ENCODE measurements at places on chromosomes 13 and 19. TPM values are rescaled to one million over a fixed set of nuclear protein-coding genes. Genes with fewer than 3 reads are reported as not detected.
A peak's percentile ranks its signal among the peaks of the same experiment; 100 is the strongest.

DNA sequence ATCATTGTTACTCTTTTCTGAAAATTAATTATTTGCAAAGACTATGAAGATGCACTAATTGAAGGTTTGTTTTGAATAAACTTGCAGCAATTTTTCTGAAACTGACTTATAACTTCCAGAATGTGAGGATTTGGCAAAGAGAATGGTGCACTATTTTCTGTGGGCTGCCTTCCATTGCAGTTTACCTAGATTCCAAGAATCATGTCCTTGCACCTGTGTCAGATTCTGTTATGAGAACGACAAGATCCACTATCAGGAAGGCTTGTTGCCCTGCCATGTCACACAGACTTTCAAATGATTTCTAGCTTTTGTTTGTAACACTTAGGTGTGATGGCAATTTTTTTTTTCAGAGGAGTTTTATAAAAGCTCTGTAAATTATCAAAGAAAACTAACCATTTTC lies 5.6 kb upstream of the SLAIN1 start:
- DNase-seq = no peak

The COX6B2 gene
- under 0.01 TPM for total RNA-seq

- no peak for DNase-seq
Measured at GRCh38 chr19:18097993-18098890, 664 bp downstream of the MAST3 start.

- no peak for DNase-seq
Measured at GRCh38 chr19:17340871-17341357, 3.6 kb downstream of the GTPBP3 start.

The POLD1 gene
- total RNA-seq = 25.3 TPM

DNA sequence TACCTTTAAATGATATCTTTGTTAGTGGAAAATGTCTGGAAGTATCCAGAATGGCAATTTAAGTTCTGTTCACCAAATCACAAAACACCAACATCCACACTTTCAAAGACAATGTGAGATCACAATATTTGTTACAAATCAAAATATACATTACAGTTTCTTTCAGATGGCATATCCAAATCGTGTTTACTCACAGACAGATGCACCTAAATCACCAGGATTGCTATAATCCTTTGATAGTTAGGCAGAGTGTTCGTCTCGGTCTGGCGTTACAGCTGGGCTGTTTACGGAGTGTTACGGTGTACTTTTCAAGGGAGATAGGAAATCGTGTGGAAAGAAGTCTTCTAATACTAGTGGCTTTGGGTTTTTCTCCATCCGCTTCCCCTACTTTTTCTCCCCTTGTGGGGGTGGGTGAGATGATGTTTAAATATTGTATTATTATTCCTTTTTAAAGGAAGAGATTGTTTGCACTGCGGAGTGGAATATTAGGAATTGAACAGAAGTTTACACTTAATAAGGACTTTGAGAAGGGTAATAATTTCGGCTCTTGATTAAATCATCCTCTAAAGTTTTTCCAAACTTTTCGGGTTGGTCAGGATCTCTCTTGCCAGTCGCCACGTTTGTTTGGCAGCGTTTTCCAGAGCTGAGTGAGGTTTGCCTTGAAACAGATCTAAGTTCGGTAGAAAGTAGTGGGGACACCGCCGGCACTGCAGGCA lies 1.8 kb downstream of the MAB21L1 start:
- DNase-seq = no peak

The BORCS8 gene
- 30.9 TPM for total RNA-seq

DNA sequence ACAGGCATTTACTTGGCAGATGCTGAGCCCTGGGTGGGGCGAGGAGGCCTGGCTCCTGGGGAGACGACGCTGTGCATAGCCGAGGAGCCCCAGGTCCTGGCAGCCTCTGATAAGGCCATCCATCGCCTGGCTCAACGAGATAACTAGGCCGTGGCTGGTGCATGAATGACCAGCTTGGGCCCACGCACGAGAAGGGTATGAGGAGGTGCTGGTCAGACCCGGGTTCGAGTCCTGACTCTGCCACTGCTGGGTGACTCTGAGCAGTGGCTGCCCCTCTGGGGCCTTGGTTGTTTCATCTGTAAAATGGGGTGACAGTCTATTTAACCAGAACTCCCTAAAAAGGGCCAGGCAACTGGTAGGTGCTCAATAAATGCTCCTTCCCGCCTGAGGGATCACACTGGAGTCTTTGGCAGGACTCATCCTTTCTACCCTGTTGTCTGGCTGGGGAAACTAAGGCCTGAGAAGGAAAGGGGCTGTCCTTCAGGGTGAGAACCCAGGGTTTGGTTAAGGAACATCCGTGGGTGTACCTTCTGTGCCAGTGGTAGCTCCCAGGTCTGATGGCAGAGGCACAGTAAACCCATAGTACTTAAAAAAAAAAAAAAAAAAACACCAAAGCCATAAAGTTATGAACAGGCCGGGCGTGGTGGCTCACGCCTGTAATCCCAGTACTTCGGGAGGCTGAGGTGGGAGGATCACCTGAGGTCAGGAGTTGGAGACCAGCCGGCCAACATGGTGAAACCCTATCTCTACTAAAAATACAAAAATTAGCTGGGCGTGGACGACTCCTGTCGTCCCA lies 8.1 kb upstream of the ARRDC2 start:
- DNase-seq = no peak

The ISYNA1 gene
- total RNA-seq = 26.3 TPM

DNA sequence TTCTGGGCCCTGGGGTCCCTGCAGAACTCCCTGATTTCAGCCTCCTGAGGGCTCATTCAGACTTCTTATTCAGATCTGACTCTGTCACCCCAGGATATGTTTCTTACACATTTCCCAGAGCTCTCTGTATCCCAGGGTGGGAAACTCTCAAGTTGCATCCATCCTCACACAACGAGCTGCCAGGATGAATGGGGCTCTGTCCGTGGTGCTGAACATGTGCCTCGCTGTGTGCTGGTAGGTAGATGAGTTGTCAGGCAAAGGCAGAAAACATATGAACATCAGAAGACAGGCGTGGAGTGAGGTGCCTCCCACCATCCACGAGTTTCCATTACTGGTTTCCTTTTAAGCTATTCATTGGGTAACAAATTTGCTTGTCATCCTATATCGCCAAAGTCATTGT lies 11.4 kb upstream of the IGFL1 start:
- peak; percentile 59 for DNase-seq

The EPS8L1 gene
- 63.7 TPM for total RNA-seq

DNA sequence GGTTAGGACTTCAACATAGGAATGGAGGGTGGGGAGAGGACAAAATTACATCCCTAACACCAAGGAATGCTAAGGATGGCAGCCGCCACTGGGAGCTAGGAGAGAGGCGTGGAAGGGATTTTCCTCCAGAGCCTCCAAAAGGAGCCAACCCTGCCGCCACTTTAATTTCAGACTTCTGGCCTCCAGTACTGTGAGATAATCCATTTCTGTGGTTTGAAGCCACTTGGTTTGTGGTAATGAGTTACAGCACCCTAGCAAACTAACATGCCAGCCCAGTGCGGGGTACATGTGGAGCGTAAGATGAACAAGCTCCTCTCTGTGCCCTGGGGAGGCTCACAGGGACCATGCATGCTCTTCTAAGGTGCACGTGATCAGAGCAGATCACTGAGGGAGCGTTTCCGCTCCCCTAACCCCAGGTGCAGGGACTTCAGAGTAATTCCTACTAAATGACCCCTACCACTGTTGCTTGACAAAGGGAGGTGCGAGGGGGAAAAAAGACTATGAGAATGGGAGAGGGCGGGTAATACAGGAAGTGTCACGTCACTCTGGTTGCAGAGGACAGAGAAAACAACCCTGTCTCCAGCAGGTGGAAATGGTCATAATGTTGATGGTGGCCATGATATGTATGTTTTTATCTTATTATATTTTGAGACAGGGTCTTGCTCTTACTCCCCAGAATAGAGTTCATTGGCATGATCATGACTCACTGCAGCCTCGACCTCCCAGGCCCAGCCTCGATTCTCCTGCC lies 12.0 kb downstream of the FPR1 start:
- DNase-seq = no peak

The RDH8 gene
- not detected for total RNA-seq

DNA sequence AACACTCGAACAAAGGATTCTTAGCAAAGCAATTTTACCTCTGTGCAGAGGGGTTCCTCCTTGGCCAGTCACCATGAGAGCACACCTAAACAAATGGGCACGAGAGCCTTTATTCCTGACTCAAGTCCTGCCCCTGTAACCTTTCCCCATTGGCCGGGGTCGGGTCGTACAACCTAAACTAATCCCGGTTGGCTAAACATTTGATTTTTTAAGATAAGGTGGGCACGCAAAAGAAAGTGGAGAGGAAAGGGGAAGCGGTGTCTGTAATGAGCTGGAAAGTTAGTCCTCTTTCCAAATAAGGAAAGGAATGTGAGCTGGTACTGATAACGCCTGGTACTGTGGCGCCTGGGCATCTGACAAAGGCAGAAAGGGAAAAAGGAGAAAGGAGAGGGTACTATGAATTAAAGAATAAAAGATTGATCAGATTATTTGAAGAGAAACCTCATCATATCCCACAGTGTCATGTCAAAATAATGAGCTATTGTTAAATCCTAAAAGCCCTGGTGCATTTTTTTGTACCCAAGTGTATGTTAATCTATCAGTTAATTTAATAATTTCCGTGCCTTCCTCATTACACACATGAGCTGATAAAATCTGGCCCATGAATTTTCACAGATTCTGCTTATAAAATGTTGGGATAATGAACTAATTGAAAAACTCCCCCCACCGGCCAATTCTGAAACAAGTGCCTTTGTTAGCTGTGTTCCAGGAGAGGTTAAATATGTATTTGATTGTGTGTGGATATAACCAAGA lies 335.7 kb downstream of the RFC3 start:
- DNase-seq = no peak

DNA sequence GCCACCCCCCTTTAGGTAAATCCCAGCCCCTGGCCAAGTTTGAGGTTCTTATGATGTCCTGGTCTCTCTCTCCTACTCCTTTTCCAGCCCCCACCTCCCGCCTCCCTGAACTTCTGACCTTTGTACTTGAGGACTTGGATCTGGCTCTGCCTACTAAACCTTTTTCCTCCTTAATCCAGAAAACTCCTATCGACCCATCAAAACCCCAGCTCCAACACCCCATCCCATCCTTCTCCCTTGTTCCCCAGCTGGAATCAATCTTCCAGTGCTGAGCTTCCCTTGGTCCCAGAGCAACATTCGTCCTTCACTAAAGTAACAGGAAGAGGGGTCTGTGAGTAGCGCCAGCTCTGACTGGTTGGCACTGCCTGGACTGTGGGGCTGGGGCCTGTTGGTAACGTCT lies 17.3 kb upstream of the UQCR11 start:
- no peak for DNase-seq

DNA sequence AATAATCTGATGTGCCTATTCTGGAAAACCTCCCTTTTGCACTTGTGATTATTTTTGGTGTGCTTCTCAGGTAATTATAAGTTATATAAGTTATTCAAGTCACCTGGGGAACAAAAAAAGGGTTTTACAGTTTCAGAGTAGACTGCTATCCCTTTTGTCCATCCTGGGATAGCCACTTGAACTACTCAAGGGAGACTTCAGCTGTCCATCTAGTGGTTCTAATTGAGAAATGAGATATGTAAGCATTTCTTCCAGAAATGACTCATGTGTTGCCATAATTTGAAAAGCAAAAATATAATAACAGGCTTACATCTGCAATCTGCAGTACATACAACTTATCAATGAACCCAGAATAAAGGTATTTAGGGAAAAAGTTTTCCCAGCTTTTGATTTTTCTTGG lies 20.4 kb downstream of the UBL3 start:
- DNase-seq = no peak

The TEX29 gene
- total RNA-seq = not detected

GRCh38 chr13:25295228-25295627 lies 6.2 kb upstream of the NUP58 start:
- no peak for DNase-seq

- DNase-seq = no peak
Measured at GRCh38 chr13:77611068-77611467, 75.6 kb downstream of the SCEL start.

GRCh38 chr19:33156334-33156733 lies 24.4 kb downstream of the WDR88 start:
- no peak for DNase-seq

GRCh38 chr19:13031917-13032623 lies 36.8 kb downstream of the NFIX start:
- peak; percentile 74 for DNase-seq

- DNase-seq = no peak
Measured at GRCh38 chr19:6213696-6214641, 65.8 kb downstream of the MLLT1 start.

GRCh38 chr13:37289212-37289935 lies 183.9 kb upstream of the CSNK1A1L start:
- no peak for DNase-seq

DNA sequence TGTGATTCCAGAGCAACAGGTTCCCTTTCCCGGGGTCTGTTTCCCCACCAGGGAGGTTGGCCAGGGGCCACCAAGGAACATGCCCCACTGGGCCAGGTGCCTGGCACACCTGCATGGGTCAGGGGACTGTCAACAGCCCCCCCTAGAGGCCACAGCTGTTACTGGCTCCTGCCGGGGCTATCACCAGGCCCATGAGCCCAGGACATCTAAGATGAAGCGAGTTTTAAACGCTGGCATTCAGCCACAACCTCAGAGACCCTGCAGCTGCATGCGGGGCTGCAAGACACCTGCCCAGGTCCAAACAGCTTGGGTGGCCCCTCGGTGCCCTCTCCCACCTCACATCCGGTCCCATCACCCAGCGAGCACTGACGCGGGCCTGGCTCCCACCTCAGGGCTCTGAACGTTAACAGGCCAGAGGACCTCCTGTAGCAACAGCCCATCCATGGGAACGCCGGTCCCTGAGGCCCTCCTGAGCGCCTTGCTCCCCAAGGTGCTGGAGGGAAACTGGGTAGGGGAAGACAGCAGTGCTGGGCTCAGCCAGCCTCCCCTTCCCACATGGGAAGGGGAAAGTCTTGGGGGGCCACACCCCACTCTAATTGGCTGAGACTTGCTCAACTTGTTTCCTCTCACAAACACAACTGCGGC lies 12.0 kb downstream of the KHSRP start:
- DNase-seq = no peak

DNA sequence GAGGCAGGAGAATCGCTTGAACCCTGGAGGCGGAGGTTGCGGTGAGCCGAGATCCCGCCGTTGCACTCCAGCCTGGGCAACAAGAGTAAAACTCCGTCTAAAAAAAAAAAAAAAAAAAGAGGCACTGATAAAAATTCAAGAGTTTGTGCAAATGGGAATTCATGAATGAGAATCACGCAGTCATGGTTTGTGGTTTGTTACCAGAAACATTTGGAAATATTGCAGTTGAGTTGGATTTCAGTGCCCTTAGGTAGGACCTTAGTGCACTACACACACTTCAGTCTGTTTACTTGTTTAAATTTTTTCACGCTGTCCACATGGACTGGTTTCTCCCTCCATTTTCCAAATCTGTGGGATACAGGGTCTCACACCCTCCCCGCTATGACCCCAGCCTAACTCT lies 28.4 kb downstream of the ZNF844 start:
- no peak for DNase-seq

GRCh38 chr19:17220207-17220758 lies 5.1 kb downstream of the USE1 start:
- no peak for DNase-seq

The VSTM1 gene
- total RNA-seq = not detected

GRCh38 chr13:81171065-81171647 lies 830.2 kb upstream of the SPRY2 start:
- DNase-seq = peak; percentile 3
